ENCODE measurements at places on chromosomes 16 and 17.

DNA sequence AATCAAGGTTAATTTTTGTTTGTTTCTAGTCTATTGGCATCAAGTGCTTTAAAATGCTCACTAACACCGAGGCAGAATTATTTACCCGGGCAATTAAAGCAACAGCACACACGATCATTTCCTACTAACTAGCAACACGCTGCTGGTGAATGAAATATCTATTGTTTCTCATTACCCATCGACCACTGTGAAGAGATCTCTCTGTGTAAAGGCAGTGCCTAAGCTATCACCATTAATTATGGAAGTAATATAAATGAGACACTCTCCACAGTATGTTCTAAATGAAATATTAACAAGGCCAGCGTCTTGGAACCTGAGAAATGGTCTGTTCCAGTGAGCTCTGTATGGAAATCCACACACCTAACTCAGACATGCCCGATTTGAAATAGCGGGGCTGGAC, 397.6 kb downstream of the MAF start:
- DNase-seq: no peak

DNA sequence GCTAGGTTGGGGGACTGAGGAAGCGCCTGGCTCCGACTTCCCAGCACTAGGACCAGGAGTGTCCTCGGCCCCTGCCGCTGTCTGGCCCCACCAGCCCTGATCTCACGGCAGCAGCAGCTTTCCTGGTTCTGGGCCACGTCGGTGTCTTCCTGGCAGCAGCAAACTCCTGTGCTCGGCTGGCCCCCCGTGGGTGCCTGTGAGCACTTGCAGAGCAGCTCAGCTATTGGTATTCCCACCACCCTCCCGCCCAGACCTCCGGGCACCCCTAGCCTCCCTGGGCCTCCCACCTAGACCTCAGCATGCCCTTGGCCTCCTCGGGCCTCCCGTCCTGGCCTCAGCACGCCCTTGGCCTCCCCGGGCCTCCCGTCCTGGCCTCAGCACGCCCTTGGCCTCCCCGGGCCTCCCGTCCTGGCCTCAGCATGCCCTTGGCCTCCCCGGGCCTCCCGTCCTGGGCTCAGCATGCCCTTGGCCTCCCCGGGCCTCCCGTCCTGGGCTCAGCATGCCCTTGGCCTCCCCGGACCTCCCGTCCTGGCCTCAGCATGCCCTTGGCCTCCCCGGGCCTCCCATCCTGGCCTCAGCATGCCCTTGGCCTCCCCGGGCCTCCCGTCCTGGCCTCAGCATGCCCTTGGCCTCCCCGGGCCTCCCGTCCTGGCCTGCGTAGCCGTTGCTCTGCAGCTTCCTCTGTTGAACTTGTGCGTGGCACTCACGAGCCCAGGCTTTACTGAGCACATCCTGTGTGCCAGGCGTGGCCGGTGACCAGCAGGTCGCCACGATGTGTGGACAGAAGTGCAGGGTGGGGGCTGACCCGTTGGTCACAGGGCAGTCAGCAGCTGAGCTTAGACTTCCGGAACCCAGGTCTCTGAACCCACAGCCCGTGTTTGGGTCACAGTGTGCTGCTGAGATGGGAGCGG, 51.8 kb upstream of the ACSF3 start:
- no peak for DNase-seq

DNA sequence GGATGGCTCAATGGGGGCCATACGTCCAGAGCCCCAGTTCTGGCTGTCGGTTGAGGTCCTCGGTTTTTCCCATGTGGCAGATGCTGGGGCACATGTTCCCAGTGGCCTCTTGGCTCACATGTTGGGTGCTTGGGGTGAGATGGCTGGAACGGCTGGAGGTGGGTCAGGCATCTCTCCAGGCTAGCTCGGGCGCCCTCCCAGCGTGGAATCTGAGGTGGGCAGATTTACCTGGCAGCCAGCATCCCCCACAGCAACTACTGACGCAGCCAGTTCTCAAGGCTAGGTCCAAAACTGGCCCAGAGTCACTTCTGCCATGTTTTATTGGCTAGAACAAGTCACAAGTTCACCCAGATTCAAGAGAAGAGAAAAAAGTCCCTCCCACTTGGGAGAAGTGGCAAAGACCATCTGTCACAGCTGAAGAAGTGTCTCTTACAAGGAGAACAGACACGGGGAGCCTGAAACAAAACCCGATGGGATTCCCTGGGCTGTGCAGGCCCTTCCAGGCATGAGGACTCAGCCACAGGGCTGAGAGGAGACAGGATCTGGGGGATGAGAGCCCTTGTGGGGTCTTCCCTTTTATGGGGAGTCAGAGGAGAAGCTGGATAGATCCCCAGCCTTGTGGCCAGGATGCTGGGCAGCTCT, 15.2 kb downstream of the ACE start:
- no peak for DNase-seq

GRCh38 chr16:8874388-8874787, 5.6 kb upstream of the CARHSP1 start:
- no peak for DNase-seq

DNA sequence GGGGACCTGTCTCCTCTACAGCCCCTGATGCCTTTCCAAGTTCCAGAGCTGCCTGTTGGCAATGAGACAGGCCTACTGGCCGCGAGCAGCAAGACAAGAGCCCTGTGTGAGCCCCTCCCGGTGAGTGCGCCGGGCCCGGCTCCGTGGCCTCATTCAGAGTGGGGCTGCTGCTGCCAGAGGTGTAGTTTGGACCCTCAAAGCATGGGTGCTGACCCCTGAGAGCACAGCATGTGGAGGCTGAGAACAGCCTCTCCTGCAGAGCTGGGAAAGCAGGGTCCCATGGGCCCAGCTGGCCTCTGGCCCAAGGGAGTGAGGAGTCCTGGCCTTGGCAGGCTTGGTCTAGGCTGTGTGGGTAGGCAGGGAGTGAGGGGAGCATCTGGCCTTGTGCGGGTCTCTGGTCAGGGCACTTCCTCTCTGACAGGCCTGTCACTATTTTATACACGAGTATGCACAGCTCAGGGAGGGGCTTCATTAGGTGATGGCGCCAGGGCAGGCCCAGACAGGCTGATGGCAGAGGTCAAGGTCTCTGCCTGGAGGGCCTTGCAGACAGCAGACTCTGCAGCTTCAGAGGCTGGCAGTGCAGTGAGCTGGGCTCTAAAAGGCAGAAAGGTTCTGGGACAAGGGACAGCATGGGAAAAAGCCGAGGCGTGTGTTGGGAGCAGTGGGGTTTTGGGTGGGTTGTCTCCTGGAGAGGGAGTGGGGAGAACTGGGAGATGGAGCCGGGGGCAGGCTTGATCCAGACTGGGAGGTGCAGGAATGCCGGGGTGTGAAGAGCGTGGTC, 43.4 kb downstream of the ADCY7 start:
- no peak for DNase-seq

DNA sequence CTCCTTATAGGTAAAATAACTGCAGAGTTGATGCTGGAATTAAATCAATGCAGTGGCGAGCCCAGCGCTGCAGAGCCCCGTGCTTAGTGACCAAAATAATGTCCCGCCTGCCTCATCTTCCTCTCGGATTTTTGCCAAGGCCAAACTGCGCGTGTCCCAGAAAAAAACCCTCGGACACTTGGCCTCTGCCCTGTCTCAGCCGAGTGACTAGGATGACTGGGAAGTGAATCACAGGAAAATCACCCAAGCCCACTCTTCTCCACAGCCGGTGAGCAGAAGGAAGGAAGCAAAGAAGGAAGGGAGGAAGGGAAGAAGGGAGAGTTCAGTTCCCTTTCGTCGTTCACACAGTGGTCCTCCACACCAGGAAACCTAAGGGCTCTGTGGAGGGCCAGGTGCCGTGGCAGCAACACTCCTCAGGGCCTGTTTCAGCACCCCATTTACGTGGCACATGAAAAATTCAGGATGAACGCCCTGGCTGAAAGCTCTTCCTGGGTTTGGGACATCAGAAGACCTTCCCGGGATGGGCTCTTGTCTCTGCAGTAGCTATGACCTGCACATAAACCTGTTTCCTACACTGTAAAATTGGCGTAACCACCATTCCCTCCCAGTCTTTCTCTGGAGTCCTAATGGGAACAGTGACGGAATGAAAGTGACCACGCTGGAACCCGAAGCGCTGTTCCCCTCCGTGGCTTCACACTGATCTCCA, 25.4 kb upstream of the HOXB13 start:
- no peak for DNase-seq

DNA sequence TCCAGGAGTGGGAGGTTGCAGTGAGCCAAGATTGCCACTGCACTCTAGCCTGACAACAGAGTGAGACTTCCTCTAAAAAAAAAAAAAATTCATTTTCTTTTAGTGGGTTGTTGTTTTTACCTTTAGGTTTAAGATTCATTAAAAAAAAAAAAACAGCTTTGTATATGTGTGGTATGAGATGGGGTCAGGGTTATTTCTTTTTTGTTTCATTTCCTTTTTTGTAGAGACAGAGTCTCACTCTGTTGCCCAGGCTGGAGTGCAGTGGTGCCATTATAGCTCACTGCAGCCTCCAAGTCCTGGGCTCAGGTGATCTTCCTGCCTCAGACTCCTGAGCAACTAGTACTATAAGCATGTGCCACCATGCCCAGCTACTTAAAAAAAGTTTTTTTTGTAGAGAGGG, 47.0 kb downstream of the BCAS3 start:
- no peak for DNase-seq
